Lung (tissue), 17 donors: ENCODE measurements at places on chromosomes 1 and 21. TPM values are rescaled to one million over a fixed set of nuclear protein-coding genes. Genes with fewer than 3 reads are reported as not detected.

The OR6K3 gene
- polyA plus RNA-seq: 0.12 TPM

The UBL4B gene
- polyA plus RNA-seq: not detected

The AIRE gene
- polyA plus RNA-seq: not detected

The RXFP4 gene
- 0.20 TPM for polyA plus RNA-seq

The GJA5 gene
- polyA plus RNA-seq: 11.1 TPM

The OR2T2 gene
- not detected for polyA plus RNA-seq

The FAM43B gene
- polyA plus RNA-seq: 0.20 TPM

The TAL1 gene
- 6.4 TPM for polyA plus RNA-seq

The C8A gene
- polyA plus RNA-seq: not detected

The OR2T29 gene
- polyA plus RNA-seq: not detected

GRCh38 chr1:208279826-208280588, 35.8 kb upstream of the PLXNA2 start:
- DNase-seq: no peak

DNA sequence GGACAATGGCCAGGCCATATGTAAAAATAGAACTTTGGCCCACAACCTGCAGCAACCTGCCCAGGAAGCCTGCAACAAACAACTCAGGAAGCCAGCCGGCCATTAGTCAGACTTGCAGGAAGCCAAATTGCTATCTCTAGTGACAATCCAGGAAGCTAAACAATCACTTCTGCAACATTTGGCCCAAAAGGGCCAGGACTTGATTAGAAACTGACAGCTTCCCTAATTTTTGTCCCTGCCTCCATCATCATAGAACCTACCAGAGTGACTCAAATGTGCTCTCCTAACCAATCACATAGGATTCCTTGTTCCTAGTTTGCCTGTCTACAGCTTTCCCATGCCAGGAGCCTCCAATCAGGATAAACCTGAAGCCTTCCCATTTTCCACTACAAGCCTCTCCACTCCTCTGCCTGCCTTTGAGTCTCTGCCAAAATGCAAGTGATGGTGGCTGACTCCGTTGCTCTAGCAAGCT, 639.3 kb downstream of the PTPRU start:
- DNase-seq: no peak

- DNase-seq: peak; percentile 39
Observed at GRCh38 chr1:226108935-226109828, 46.7 kb downstream of the H3-3A start.

GRCh38 chr1:173406783-173407230, 70.3 kb upstream of the PRDX6 start:
- DNase-seq: no peak

DNA sequence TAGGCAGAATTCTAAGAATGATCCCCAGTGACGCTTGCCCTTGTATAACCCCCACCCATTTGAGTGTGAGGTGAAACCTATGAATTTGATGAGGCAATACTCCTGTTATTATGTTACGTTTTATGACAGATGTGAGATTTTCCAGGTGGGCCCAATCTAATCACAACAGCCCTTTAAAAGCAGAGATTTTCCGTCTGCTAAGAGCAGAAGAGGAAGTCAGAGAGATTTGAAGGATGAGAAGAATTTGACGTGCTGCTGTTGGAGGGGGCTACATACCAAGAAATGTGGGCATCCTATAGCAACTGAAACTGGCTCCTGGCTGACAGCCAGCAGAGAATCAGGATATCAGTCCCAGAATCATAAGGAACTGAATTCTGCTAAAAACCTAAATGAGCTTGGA, 2.4 kb upstream of the SLC19A2 start:
- no peak for DNase-seq

- DNase-seq: no peak
Observed at GRCh38 chr1:150841626-150842025, 33.6 kb upstream of the CTSK start.

GRCh38 chr1:15945011-15945831, 30.7 kb downstream of the ZBTB17 start:
- DNase-seq: no peak

DNA sequence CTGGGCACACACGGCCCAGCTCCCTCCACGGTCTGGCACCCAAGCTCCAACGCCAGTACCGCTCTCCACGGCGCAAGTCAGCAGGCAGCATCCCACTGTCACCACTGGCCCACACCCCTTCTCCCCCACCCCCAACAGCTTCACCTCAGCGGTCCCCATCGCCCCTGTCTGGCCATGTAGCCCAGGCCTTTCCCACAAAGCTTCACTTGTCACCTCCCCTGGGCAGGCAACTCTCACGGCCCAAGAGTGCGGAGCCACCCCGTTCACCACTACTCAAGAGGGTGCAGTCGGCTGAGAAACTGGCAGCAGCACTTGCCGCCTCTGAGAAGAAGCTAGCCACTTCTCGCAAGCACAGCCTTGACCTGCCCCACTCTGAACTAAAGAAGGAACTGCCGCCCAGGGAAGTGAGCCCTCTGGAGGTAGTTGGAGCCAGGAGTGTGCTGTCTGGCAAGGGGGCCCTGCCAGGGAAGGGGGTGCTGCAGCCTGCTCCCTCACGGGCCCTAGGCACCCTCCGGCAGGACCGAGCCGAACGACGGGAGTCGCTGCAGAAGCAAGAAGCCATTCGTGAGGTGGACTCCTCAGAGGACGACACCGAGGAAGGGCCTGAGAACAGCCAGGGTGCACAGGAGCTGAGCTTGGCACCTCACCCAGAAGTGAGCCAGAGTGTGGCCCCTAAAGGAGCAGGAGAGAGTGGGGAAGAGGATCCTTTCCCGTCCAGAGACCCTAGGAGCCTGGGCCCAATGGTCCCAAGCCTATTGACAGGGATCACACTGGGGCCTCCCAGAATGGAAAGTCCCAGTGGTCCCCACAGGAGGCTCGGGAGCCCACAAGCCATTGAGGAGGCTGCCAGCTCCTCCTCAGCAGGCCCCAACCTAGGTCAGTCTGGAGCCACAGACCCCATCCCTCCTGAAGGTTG, 97.6 kb downstream of the PIK3R3 start:
- DNase-seq: no peak

DNA sequence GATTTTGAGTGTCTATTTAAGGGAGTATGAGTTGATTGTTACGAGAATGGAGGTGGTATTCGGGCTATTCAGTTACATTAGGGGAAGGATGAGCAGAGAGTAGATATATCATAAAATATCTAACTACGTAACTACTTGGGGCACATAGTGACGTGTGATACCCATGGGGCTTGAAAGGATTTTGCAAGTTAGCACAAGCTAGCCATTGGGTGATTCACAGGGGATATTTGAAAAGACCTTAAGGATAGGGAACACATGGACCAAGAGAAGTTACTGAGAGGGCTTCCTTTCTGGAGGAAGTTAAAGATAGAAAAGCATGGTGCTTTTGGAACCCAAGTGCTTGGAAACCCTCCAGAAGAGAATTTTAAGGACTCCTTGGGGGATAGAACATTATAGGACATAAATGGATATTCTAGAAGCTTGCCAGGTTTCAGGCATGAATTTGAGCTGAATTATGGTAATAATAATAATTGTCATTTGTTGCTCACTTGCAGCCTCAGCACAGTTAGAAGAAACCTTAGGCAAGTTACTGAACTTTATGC, 5.4 kb downstream of the DISP1 start:
- no peak for DNase-seq

DNA sequence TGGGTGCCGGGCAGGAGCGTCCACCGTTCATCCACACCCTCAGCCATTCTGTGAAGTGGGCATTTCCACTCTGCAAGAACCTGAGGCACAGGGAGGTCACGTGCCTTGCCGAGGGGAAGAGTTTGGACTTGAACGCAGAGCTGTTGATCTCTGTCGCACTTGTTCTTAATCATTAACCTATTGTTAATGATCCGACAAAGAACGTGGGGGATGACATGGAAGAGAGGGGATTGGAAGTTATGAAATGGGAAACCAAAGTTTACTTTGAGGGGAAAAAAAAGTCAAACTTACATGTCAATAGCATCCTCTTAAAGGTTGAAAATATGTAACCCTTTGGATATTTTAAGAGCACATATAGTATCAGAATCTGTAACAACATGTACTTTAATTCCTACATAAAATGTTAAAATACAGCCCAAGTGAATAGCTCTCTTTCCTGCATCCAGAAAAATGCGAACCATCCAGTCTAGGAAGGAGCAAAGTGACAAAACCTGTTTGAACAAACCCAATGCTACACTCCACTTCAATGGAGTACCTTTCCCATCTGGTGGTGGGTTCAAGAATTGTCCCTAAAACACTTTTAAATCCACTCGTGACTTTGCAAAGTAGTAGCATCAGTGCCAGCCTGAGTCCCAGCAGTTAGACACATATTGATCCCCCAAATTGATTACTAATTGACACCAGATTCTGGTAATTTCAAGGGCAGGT, 75.5 kb downstream of the SETD4 start:
- peak; percentile 64 for DNase-seq

DNA sequence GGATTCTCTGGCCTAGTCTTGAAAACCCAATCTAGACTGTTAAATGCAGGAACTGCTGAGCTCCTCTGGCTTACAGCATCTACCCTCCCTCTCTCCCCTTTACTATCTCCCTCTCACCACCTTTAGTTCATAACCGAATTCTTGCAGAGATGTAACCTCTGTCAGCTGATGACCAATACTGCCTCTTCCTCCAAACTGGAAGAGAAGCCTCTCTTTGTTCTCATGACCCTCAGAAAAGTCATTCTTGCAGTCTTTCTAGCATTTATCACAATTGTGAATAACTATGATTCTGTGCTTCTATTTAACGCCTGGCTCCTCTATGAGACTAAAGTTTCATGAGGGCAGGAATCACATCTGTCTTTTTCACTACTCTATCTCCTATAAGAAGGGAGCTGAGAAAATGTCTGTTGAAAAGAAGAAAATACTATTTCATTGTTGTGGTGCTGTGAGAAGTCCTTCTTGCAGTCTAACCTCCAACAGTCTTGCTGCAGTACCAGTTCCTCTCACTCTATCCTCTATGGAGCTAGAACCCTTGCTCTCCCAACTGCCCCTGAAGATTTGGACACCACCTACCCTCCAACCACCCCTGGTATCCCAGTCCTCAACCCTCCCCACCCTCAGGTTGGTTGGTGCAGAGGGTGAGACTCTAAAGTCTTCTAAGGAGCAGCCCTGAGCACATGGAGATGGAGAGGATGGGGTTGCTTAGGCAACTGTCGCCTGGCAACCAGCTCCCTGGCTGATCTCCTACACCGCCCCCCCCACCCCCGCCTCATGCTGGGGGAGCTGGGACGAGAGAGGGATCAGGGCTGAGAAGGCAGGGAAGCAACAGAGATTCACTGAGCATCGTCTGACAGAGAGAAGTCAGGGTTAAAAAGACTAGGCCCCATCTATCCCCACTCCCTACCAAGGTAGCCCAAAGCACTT, 13.9 kb downstream of the MEF2D start:
- DNase-seq: no peak

GRCh38 chr21:37579356-37579755, 212.8 kb downstream of the DYRK1A start:
- DNase-seq: no peak

DNA sequence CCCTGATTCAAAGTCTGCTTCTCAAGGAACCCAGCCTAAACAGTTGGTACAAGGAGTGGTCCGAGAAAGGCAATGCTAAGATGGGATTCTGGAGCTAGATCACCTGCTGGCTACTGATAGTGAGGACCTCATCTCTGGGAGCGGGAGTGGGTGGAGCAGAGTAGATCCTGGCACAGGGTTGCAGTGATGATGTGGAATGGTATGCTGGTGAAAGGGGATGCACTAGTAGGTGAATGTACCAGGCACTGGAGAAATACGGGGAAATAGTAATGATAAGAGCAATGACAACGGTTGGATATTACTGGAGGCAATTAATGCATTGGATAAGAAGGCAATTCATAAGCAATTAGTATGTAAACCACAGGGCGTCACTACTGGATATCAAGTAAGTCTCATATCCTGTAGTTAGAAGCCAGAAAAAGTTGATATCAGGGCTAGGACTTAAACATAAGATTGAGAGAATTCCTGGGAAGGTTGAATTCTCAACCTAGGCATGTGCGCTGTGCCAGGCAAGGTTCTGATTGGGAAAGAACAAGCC, 169.2 kb upstream of the LMO4 start:
- DNase-seq: no peak

DNA sequence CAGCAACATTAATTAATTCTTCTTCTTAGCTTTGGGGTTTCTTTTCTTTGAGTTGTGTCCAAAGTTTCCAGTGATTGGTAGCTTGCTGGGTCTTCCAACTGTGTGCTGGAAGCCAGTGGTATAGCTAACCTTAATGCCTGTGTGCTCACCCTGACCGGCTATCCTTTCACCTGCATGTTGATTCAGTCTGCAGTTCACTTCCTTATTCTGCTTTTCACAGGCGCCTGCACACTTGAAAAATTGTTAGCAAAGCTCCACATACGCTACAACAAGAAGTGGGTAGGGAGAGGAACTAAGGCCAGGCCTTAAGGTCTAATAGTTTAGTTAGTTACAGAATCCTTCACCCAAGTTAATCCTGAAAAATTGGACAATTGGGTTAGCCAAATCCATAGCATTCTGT, 35.7 kb downstream of the NCF2 start:
- DNase-seq: no peak

DNA sequence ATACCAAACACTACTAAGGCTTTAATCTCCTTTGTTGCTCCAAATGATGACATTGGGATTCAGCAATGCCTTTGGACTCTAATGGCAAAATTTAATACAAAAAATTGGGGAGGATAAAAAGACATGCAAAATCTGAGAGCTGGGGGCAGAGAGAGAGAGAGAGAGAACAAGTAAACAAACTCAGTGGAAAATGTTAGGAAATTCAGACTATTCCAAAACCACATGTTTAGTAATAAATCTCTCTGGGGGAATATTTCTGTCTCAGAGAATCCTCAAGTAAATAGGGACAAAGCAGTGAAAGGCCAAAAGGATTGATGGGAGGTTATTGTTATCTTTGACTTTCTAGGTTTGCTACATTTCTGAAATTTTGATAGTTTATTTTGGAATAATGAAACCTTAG, 65.7 kb downstream of the PLA2G4A start:
- no peak for DNase-seq

- no peak for DNase-seq
Observed at GRCh38 chr1:198165927-198166647, 9.3 kb downstream of the NEK7 start.
